Putamen (tissue), 1 donor: ENCODE measurements at places on chromosomes 5 and 9.

GRCh38 chr5:109421956-109422355, 12.2 kb upstream of the PJA2 start:
- DNase-seq: no peak

GRCh38 chr9:34370335-34370969, 6.2 kb downstream of the MYORG start:
- DNase-seq: no peak

GRCh38 chr5:136084698-136085097, 47.9 kb upstream of the SMAD5 start:
- DNase-seq: no peak

DNA sequence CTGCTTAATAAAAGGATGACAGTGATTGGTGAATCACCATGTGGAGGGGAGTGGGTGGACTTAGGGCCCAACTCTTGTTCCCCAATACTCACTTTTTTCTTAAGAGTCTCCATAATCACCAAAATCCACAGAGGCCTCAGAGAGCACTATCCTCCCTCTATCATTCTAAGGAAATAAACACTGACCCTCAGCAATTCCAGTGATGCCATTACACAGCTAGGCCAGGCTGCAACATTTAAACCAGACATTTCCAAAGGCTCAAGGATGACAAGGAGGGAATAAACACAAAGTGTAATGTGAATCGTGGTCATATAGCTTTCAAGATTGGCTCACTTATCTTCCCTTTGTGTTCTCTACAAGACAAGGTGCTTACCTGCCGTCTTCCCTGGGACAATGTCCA, 2.4 kb upstream of the ARSI start:
- no peak for DNase-seq

- no peak for DNase-seq
Observed at GRCh38 chr5:115402822-115403577, 106.5 kb upstream of the CCDC112 start.

- no peak for DNase-seq
Observed at GRCh38 chr5:178581621-178582020, 8.6 kb downstream of the COL23A1 start.

DNA sequence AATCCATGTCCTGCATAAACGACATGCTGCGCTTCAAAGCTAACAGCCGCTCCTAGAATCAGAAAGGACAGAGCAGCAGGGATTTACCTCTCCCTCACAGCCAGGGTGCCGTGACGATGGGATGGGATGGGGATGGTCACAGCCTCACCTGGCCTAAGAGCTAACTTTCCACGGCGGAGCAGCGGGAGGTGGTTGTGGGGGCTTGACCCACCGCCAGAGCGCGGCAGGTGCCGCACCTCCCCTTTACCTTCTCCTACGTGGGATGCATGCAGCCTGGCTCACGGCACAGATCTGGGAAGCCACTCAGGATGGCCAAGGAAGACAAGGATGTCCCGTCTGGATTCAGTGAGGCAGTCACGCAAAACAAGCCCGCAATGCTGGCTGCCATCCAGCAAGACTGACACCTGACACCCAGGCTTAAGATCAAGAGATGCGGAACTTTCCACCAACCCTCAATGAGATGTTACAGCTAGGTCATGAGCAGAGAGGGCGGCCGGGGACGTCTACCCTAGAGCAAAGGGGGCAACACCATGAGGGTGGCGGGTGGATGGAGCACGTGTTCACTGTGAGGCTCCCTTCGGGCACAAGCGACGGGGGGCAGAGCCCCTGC, 5.8 kb downstream of the BRD9 start:
- DNase-seq: no peak

DNA sequence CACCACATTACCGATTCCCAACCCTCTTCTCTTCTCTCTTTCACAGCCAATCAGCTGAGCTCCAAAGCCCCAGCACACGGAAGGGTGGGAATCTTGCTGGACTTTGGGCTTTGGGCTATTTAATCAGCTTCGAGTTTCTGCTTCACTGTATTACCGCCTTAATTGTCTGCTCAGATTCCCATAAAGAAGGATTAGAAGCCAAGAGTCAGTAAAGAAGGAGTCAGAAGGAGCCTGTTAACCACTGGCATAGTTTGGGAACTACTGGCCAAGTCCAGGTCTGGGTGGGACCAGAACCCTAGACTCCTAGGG, 4.4 kb downstream of the SPRY4 start:
- DNase-seq: no peak
